Spinal cord (tissue), 10 donors: ENCODE measurements at places on chromosomes 4 and X. TPM values are rescaled to one million over a fixed set of nuclear protein-coding genes. Genes with fewer than 3 reads are reported as not detected.

ZNF182 gene
- 6.4 TPM for total RNA-seq

POU3F4 gene
- 2.9 TPM for total RNA-seq

TRPC5OS gene
- total RNA-seq, result 0.06 TPM

CENPVL1 gene
- 2.0 TPM for total RNA-seq

PFKFB1 gene
- total RNA-seq, result 0.20 TPM

GPR119 gene
- not detected for total RNA-seq

UNC5C gene
- total RNA-seq, result 33.2 TPM

HS6ST2 gene
- total RNA-seq, result 11.4 TPM

TSPAN7 gene
- total RNA-seq, result 185 TPM

SORCS2 gene
- total RNA-seq, result 7.3 TPM

AVPR2 gene
- not detected for total RNA-seq

MXRA5 gene
- 53.6 TPM for total RNA-seq

MAGEC1 gene
- total RNA-seq, result not detected

UGT2B10 gene
- total RNA-seq, result not detected

ZCCHC18 gene
- 11.2 TPM for total RNA-seq

NMU gene
- 5.1 TPM for total RNA-seq

FHDC1 gene
- total RNA-seq, result 2.5 TPM

TMEM154 gene
- total RNA-seq, result 0.94 TPM

TLR6 gene
- 2.9 TPM for total RNA-seq
